ENCODE measurements at places on chromosomes 1 and 21.

DNA sequence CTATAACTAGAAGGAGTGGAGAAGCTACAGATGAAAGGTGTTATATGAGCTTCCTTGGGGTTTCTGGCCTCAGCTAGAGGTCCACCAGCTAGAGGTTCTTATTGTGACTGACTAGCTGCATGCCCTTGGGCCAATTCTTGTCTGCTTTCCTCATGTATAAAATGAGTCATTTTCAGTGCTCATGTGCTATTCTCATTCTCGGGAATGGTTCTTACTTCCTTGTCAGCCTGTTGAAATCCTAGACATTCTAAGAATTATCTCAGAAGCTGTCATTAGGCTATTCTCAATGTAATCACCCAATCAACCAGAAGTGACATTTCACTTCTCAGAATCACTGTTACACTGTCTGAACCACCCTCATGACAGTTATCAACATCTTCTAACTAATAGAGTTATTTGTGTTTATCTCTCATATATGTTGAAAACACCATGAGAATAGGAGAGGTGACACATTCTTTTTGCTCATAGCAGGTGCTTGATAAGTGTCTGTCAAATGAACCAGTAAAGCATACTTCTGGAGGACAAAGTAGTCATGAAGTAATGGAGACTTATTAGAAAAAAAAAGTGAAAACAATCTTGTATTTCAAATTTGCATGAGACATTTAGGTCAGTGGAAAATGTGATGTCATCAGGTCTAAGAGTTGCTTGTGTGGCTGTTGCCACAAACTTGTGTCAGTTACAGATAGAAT, 122.8 kb upstream of the IVNS1ABP start:
- DNase-seq: no peak

GRCh38 chr1:11923069-11923826, 3.0 kb downstream of the KIAA2013 start:
- no peak for DNase-seq

- DNase-seq: no peak
Observed at GRCh38 chr1:39540504-39541031, 36.0 kb downstream of the PABPC4 start.

DNA sequence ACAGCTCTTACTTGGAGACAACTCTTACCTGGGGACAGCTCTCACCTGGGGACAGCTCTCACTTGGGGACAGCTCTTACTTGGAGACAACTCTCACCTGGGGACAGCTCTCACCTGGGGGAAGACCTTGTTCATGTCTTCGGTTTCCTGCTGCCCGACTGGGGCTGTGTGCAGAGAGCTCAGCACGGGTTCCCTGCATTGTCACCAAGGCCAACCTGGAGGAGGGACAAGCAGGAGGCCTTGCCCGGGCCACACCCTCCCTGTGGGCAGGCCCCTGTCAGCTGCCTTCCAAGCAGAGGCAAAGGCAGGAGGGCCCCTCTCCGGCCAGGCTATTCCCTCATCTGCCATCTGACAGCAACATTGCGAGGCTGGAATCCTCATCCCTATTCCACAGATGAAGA, at the start of gene LDLRAD1:
Gene LDLRAD1, minus strand, starts transcription at position 208 of the 400 bp plus-strand sequence. Its CDS starts 74 bp downstream, at position 134.
- no peak for DNase-seq

- DNase-seq: no peak
Observed at GRCh38 chr1:19412654-19413053, 72.7 kb downstream of the CAPZB start.

- no peak for DNase-seq
Observed at GRCh38 chr1:99855914-99856450, 5.8 kb downstream of the AGL start.

- DNase-seq: no peak
Observed at GRCh38 chr1:185996211-185996610, 262.0 kb downstream of the HMCN1 start.

GRCh38 chr1:207328004-207328403, 6.5 kb downstream of the CD55 start:
- DNase-seq: no peak

GRCh38 chr21:27448960-27449359, 482.1 kb upstream of the ADAMTS5 start:
- DNase-seq: no peak

DNA sequence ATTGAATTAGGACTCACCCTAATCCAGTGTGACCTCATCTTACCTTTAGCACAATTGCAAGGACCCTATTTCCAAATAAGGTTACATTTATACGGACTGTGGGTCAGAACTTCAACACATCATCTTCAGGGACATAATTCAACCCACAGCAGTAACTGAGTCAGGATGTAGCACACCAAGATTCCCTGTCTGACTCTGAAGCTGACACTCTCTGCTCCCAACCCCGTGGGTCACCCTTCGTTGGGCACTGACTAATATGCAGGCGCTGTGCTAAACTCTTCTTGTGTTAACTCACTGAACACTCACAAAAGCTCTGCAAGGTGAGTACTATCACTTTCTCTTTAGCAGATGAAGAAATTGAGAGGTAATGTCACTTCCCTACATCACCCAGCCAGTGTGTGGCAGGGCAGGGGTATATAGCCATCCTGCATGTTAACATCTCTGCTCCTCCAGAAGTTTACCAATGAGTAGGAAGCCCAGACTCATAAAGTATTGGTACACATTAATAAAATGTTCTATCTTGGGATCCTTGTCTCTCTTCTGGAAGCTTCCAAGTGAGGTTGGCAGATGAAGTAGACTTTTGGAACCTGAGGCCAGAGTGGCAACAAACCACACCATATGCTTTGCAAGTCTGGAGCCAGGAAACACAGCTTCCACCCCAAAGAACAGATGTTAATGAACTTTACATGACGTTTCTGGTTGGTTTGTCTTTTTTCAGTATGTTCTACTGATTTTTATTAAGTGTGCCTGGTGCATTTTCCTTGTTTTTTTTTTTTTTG, 139.2 kb upstream of the KLHDC7A start:
- no peak for DNase-seq

DNA sequence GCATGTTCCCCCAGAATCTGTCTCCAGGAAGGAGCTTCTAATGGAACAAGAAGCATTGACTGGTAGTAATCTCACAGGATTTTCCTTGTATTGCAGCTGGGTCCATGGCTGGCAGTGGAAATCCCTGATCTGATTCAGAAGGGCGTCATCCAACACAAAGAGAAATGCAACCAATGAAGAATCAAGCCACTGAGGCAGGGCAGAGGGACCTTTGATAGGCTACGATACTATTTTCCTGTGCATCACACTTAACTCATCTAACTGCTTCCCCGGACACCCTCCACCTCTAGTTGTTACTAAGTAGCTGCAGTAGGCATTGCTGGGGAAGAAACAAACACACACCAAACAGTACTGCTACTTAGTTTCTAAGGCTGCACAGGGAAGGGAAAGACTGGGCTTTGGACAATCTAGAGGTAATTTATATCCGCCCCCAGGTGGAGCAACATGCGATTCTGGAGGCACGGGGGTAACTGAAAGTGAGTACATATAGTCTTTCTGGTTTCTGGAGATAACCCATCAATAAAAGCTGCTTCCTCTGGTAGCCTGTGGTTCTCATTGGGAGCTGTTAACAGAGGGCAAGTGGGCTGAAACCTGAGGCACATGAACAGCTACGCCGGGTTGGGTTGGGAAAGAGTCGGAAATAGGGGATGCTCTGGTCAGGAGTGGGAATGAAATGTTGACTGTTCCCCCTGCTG, 837 bp upstream of the USP21 start:
- DNase-seq: no peak

DNA sequence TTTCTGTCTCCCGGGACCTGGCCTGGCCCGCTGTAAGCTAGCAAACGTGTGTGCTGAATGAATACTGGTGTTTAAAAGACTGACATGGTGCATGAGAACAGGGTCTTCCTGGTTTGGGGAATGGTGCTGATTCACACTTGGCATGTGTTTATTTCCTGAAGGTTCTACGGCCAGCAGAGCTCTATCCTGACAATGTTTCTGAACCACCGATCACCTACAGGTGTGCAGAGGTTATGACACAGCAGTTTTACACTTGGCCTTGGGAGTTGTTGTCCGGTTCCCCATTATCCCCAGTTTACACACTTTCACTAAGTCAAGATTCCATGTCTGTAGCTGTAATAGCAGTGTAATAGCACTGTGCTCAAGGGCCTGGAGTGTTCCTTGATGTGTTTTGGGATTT, 127.3 kb downstream of the ROR1 start:
- DNase-seq: no peak

GRCh38 chr1:218031901-218032300, 253.2 kb upstream of the RRP15 start:
- no peak for DNase-seq

Measured in COR-L47 (cell line).